ENCODE measurements at places on chromosomes 12 and 14.

- no peak for DNase-seq
Measured at GRCh38 chr12:100612606-100613005, 39.1 kb downstream of the GAS2L3 start.

DNA sequence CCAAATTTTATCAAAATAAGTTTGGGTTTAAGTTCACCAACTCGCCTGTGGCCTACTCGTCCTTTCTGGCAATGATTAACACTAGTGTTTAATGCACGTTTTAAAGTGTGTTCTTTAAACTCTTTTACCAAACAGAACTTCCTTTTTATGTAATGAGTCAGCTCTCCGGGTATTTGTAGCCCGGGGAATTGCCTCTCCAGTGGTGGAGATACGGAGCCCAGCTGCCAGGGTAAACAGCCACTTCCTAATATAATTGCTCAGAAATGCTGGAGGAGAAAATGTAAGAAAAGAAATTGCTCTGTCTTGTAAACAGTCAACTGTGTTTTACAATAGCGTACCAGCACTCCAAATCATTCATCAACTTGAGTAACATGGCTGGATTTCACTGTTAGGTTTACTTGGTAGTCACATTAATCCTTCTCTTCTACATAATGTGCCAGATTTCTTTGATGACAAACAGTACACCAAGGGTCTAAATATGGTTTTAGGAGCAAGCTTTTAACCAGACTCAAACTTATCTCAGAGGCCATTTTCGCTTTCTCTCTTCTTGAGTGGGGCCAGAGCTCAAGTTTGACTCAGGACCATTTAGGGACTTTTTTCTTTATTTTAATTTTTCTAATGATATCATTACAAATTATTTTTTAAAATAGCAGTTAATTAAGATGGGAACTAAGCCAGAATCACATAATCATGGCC is 101.2 kb upstream of the SLC38A2 start:
- peak; percentile 90 for DNase-seq

DNA sequence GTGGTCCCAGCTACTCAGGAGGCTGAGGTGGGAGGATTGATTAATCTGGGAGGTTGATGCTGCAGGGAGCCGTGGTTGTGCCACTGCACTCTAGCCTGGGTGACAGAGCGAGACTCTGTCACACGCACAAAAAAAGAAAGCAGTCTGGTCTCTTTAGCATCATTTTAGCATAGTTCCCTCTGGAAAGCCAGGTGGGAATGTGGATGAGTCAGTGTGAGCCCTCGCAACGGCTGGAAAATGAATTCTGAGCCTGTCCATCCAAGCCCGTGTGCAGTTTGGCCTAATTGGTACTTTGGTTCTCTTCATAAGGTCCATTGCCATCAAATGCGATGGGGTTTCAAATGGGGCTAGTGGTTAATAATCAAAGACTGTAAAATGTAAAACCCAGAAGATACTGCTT is 2.4 kb downstream of the MYL2 start:
- no peak for DNase-seq

DNA sequence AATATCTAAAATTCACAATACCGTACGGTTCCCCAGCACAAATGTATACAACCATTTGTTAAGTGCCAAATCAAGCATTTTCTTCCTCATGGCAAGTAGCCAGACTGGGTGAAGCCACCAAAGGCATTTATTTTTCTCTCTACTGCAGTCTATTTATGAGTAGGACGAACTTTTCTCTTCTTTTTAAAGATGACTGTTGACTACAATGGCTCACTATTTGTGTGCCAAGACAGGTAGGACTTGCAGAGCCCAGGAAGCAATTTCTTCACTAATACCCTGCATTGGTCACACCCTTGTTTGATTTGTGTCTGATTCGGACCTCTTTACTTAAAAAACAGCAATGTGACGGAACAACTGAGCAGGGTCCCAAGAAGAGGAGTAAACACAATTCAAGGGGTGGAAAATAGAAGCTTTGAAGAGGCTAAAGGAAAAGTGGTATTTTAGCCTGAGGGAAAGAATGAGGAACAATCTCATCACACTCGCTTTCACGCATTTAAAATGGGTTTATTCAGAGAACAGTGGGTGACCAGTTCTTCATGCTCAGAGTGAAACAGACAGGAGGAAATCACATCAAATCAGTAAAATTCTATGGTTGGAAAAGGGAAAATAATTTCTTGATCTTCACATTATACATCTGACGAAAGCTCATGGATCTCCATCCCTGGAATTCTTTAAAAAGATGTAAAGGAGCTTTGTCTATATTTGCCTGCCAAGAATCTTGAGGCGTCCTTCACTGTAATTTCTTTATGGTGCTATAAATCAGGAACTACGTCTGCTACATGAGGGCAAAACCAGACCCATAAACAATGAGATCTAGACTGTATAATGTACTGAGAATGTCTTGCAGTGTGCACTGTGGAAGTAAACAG is 183.8 kb downstream of the PPM1H start:
- DNase-seq: no peak

GRCh38 chr12:14976658-14977057 is 3.8 kb downstream of the PDE6H start:
- DNase-seq: no peak

- no peak for DNase-seq
Measured at GRCh38 chr12:82089369-82090121, 268.6 kb downstream of the CCDC59 start.

DNA sequence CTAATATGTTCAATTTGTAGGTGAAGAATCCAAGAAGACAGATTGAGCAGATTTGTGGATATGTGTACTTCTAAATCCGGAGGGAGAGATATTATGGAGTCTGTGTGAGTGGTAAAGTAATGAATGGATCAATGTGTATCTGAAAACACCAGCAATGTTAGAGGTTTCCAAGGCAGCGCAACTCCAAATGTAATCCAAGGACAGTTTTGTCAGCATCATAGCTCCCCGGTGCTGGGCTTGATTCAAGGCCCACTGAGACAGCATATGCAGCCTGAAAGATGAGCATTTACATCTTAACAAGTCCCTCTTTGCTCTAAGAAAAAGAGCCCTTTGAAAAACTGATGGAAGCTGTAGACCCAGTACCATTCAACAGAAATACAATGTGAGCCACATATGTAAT is 38.3 kb upstream of the FRMD6 start:
- no peak for DNase-seq

- no peak for DNase-seq
Measured at GRCh38 chr12:11677752-11678151, 28.3 kb downstream of the ETV6 start.

- DNase-seq: no peak
Measured at GRCh38 chr12:104467346-104467837, 10.6 kb downstream of the CHST11 start.

GRCh38 chr14:65357689-65358088 is 54.8 kb upstream of the FUT8 start:
- DNase-seq: no peak

DNA sequence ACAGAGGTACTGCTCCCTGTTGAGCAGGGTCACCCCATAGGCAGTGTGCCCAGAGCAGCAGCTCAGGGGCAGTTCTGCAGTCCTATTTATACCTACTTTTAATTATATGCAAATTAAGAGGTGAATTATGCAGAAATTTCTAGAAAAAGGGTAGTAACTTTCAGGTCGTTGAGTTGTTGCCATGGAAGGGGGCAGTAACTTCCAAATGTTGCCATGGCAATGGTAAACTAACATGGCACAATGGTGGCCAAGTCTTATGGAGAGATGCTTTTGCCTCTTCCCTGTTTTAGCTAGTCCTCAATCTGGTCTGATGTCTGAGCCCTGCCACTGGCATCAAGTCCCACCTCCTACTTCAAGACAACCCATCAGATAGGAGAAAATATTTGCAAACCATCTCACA is 30.4 kb upstream of the P2RX7 start:
- no peak for DNase-seq

- DNase-seq: no peak
Measured at GRCh38 chr12:62190689-62191490, 69.3 kb upstream of the USP15 start.

DNA sequence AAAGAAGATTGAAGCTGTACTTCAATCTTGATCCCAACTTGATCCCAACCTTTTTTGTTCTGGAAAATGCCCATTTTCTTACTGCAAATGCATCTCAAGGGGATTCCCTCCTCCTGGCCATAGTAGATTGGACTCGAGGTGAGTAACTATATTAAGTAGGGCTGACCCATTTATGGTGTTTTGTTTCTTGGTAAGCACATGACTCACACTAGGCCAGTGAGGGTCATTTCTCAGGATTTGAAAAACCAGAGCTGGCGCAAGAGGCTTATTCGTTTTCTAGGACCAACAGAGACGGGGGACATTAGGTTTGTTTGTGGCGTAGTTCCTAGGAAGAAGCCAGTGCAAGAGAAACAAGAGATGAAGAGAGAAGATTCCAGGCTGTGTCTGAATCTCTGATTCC is 51.4 kb downstream of the MRPL42 start:
- DNase-seq: peak; percentile 66

GRCh38 chr12:53045696-53046045 is 4.2 kb upstream of the TNS2 start:
- no peak for DNase-seq

- no peak for DNase-seq
Measured at GRCh38 chr12:15677726-15678201, 111.4 kb downstream of the EPS8 start.

- no peak for DNase-seq
Measured at GRCh38 chr12:57044468-57044867, 5.5 kb downstream of the MYO1A start.

GRCh38 chr14:104937694-104938365 is 13.2 kb downstream of the PLD4 start:
- no peak for DNase-seq

DNA sequence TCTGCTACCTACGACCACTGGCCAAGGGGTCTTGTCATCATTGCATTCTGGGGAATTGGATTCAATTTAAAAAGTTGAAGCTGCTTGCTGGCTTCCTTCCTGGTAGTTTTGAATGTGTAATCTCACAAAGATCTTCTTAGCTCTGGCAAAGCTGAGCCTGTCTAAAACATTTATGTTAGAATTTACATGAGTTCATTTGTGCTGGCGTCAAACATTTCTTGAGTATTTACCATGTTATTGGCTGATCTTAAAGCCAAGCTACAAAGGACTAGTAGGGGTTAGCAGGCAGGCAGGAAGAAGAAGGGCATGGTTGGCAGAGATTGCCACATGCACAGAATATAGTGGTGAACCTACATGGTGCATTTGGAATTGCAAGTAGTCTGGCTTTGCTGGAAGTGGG is 444.8 kb downstream of the DIO2 start:
- DNase-seq: no peak

GRCh38 chr12:31664038-31664437 is 4.5 kb downstream of the ETFBKMT start:
- DNase-seq: no peak

GRCh38 chr12:103875666-103876065 is 34.6 kb upstream of the NT5DC3 start:
- no peak for DNase-seq

DNA sequence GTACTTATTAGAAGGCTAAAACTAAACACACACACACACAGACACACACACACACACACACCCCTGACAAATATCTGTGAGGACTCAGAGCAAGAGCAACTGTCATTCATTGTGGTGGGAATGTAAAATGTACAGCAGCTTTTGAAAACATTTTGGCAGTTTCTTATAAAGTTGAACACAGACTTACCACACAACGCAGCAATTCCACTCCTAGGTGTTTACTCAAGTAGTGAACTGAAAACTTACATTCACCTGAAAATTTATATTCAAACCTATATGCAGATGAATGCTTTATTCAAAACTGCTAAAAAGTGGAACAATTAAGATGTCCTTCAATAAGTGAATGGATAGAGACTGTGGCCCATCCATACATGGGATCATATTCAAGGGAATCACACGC is 18.6 kb downstream of the ZNF605 start:
- DNase-seq: no peak

- DNase-seq: peak; percentile 85
Measured at GRCh38 chr14:65791191-65791981, 378.9 kb downstream of the FUT8 start.

- DNase-seq: peak; percentile 17
Measured at GRCh38 chr14:69355607-69356281, 42.4 kb downstream of the ERH start.

DNA sequence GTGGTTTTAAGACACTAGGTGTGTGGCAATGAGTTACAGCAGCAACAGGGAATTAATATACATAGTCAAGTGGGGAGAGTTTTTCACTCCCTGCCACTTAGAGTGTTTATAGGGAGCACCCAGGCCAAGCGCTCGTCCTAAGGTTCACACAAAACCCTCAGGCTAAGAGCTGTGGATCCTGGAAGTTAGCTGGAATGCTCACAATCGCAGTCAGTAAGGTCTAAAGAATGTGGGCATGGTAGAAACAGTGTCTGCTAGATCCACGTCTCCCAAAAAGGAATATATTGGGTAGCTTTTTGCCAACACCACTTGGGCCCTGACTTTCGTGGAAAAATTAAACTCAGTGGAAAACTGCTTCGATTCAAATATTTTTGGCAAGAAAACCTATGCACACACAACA is 36.6 kb downstream of the STAB2 start:
- no peak for DNase-seq

GRCh38 chr12:42485823-42486222 is 103.7 kb downstream of the PRICKLE1 start:
- DNase-seq: no peak

DNA sequence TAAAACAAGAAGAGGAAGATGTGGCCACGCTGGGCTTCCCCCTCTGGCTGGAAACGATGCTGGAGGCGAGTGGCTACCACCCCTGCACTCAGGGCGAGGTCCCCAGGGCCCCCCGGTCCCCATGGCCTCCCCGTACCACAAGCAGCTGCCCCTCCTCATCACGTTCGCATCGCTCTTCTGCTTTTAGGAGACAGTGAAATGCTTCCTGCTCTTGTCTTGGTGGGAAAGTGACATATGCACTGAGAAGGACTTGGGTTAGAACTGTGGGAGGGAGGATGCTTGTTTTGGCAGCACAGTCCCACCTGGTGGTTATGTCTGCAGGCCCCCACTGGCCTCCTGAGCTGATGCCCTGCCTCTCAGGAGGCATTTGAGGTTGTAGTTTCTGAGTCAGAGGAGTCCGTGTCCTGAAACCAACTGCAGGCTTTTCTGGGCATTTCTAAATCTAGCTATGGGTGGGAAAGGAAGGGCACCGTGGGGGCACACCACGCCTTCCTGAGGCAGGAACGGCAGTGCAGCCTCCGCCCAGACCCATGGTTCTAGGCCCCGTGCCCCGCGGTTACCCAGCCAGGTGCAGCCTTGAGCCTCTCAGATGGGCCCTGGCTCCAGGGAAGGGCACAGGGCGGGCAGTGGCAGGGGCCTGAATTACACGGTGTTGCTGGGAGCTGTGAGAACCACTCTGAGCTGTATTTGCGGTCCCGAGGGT is 139.3 kb downstream of the ADGRD1 start:
- no peak for DNase-seq
